Stromal cell of bone marrow (primary cell): ENCODE measurements at places on chromosomes 3 and 15.
A peak's percentile ranks its signal among the peaks of the same experiment; 100 is the strongest.

- no peak for DNase-seq
Observed at GRCh38 chr15:73388256-73388781, 19.6 kb upstream of the HCN4 start.

- no peak for DNase-seq
Observed at GRCh38 chr3:108998436-108998835, 44.8 kb upstream of the GUCA1C start.

DNA sequence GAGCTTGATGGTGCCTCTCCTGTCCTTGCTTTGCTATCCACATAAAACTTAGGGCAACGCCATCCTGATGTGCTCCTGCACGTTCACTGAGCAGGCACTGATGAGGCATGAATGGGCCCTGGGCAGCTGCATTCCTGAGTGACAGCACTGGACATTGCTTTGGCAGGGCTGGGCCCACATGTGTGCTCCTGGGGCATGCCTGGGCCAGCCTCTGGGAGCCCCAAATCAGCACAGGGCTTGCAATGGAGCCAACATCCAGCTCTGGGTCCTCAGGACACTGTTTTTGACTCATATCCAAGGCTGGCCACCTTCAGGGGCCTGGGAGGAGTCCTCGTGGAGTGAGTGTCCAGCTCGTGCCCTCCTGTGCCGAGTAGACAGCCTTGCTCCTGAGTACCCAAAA, 5.9 kb upstream of the TKT start:
- DNase-seq, result no peak

- DNase-seq, result no peak
Observed at GRCh38 chr3:179027326-179027900, 44.2 kb downstream of the ZMAT3 start.

DNA sequence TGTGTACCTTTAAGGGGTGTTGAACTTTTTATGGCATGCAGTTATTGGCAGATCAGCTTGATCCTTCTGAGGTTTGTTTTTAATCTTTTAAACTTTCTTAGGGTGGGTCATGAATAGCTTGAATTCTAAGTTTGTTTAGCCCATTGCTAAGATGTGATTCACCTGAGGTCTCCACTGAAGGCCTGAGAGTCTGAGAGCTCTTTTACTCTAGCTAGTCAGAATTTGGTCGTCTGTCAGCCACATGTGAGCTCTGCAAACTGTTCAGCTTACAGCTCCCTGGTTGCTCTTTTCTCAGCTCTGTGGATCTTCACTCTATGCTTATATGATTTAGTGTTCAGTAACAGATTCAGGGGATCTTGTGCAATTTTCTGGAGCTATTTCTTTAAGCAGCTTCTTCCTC, 161.3 kb downstream of the ABHD5 start:
- DNase-seq, result peak; percentile 31

DNA sequence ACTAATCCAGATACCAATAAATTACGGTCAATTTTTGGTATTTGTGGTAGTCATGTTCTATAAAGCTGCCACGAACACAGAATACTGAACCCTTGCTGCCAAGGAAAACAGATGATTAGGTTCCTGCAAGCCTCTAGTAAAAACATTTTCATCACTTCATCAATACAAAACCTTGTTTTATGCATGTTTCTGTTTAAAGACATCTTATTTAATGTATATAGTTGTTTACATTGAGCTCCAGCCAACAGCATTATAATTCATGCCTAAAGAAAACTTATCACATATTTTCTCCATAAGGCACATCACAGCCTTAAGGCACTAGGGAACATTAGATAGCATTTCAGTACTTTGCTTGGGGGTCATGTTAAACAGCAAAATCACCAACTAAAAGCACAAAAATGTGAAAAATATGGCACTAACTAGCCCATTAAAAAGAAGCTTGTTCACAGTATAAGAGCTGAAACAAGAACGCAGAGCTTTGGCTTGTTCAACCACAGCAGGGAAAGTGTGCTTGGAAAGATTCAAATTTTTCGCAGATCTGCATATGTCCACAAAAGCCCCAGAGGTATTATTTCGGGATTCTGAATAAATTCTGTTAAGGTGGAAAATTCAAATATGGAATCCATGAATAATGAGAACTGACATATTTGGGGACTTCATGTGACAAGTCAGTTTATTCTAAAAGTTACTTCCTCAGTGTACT, 27.7 kb downstream of the POLQ start:
- DNase-seq, result peak; percentile 4

- DNase-seq, result peak; percentile 20
Observed at GRCh38 chr3:89787485-89787884, 680.1 kb downstream of the EPHA3 start.

- DNase-seq, result peak; percentile 52
Observed at GRCh38 chr3:42229942-42230688, 35.9 kb downstream of the CCK start.

- DNase-seq, result peak; percentile 37
Observed at GRCh38 chr3:124281453-124282316, 289.8 kb upstream of the ROPN1 start.

DNA sequence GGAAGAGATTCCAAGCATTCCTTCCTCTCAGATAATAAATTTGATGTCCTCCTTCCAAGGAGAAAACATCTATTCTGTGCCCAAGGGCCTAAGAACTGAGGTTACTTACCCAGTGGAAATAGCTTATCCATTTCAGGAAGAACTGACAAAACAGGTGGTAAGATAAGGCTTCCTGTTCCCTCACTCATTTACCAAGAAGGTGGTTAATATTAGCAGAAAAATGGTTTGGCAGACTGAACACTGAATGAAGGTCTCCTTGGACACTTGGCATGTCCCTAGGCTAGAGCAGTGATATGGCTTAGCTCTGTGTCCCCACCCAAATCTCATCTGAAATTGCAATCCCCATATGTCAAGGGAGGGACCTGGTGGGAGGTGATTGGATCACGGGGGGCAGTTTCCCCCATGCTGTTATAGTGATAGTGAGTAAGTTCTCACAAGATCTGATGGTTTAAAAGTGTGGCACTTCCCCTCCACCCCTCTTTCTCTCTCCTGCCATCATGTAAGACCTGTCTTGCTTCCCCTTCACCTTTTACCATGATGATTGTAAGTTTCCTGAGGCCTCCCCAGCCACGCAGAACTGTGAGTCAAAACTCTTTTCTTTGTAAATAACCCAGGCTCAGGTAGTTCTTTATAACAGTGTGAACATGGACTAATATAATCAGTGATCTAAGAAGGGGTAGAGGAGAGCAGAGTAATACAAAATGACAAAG, 127.4 kb downstream of the ST8SIA2 start:
- no peak for DNase-seq

DNA sequence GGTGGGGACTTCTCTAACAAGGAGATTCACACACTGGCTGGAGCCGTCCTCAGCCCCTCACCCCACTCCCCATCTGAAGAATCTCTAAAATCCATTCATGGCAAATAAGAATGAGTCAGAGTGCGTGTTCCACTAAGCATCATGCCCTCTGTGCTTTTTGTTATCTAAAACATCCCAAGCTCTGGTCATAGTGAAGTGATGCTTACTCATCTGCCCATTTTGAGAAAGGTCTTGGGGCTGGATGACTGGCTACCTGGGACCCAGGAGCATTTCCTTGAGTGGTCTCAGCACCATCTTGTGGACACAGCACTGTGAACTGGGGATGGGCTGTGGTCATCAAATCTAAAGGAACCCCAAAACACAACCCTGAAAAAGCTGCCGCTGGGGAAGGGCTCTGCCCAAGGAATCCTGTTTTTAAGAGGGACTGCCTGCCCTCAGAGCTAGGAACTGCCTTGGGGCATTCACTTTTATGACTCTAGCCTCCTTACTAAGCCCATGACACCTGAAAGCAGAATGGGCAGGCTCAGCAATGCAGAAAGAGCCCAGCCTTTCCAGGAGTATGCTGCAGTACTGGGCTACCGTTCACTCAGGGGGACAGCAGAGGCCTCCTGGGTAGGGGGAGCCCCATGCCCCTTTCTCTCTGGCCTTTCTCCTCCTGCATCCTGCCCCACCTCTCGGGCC, 53.5 kb downstream of the ZBTB38 start:
- no peak for DNase-seq

DNA sequence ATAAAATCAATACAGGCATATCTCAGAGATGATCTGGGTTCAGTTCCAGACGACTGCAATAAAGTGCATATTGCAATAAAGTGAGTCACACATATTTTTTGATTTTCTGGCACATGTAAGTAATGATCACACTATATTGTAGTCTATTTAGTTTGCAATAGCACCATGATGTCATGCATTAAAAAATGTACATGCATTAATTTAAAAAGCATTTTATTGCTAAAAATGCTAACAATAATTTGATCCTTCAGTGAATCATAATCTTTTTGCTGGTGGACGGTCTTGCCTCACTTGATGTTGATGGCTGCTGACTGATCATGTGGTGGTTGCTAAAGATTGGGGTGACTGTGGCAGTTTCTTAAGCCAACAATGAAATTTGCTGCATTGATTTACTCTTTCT, 511.1 kb downstream of the OTOL1 start:
- DNase-seq, result no peak

GRCh38 chr3:102024270-102024904, 175.1 kb downstream of the NFKBIZ start:
- no peak for DNase-seq
